SHP77 (cell line): ENCODE measurements at places on chromosomes 6 and 20.
A peak's percentile ranks its signal among the peaks of the same experiment; 100 is the strongest.

DNA sequence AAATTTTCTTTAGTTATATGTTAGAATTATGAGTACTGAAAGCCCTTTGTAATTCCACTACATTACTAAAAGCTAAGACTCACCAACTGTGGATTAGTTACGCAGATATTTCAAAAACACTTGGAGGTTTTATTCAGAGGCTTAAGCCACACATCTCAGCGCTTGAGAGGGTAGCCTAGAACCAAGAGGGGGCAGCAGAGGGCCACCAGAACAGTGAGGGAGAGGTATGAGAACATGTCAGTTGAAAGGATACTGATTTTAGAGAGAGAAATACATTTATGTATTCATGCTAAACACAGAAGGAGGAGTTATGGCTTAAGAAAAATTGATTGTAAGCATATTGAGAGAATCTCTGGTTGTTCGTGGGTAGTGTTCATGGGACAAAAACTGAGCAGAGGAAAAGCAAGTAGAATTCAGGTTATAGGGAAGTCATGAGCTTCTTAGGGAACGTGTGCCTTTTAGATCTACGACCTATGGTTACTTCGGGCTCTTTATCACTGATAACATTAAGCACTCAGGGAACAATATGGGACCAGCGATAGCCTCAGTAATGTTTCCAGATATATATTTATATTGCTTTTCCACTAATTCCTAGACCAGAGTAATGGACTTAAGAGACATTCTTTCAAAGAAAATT lies 20.4 kb upstream of the SERINC1 start:
- DNase-seq: peak; percentile 74

GRCh38 chr6:116471531-116471930 lies 10.4 kb downstream of the CALHM6 start:
- no peak for DNase-seq

- peak; percentile 32 for DNase-seq
Observed at GRCh38 chr6:31681135-31681671, 336 bp upstream of the LY6G5C start.

DNA sequence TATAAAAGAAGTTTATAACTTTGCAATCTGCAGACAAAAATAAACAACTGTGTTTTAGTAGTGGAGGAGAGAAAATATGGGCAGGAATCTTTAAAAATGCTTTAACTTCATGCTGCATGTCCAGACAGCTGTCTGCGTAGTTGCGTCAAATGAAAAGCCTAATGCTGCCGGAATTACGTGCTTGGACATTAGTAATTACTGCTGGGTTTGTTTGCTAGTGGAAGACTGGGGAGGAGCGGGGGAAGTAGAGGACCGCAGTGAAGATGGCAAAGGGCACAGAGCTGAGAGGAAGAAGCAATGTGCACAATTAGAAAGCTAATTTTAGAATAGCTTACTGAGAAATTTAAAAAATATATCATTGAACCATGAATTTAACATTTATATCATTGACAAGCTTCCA lies 2.4 kb downstream of the SNAP25 start:
- peak; percentile 69 for DNase-seq

DNA sequence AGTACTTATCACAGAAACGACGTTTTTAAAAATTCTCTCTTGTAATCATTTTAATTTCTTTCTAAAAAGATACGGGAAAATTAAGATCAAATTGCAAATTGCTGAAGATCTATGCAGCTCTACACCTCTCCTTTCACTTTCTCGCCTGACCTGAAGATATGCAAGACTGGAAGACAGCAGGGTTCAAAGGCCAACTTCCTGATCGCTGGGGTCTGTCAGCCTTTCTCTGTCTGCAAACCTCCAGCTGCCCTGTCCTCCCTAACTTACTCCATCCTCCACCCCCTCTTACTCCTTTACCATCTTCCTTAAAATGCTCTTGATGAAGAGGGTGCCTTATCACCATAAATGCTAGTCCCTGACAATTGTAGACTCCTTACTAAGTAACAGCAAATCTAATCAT lies 63.7 kb downstream of the POPDC3 start:
- no peak for DNase-seq

DNA sequence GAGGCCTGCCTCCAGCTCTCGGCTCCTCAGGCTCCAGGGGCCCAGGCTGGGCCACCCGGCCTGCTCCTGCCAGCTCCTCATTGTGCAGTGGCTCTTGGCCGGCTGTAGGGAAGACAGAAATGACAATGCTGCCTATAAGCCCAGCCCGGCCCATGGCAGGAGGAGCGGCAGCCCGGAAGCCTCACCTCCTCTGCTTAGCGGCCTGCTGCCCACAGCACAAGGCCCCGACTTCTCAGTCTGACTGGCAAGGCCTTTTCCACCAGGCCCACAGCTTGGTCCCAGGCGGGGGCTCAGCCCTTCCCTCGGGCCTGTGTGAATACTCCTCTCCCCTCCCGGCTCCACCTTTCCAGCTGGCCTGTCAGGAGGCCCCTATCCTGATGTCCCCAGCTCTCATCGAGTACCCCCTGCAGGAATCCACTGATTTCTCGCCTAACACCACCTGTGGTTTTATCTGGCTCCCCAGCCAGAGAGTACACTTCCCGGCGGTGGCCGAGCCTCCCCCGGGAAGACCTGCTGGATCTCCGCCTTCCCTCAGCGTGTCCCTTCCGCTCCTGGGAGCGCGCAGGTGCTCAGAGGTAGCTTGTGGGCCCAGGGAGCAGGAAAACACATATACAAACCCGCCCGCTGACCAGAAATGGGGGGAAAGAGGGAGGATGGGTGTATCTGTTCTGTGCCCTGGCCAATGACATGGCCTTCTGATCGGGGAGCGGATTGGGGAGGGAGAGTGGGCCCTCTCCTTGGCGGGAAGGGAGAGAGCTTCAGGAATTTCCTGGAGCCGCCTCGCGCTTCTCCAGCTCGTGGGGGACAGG lies 963 bp downstream of the DDRGK1 start:
- peak; percentile 42 for DNase-seq

DNA sequence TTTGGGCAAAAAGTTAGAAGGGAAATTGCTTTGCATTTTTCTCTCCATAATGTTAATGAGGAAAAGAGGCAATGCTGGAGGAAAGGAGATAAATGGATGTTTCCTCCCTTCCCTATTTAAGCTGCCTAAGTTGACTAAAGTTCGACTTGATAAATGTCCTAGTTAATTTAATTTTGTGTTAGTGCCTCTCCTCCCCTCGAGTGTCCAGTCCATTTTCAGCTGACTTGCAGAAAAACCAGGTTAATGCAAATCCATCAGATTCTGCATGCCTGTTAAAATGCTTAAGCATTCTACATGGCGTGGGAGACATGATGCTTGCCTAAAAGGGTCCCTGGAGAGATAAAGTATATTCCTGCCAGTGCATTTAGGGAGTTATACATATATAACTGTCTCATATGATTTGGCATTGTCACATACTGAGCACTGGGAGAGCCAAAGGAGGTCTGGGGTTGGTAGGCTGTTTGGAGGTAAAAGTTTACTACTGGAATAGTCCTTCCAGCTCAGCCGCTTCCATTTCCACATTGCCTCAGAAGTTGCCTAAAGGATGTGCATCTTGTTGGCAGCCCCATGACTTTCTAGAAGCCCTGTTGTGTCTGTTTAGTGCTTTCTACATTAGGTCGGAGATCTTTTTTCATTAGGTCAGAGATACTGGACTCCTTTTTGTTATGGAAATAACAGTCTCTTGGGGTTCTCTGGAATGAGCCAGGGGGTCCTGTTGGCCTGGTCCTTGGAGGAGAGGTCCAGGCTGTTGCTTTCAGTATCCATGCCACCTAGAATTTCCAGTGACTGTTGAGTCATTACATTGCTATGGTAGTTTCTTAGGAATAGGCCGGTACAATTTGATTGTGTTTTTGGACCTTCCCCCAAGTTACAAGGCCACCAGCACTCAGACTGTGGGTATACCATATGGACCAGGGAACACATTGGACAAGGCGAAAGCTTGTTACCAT lies 30.4 kb downstream of the JARID2 start:
- no peak for DNase-seq

- peak; percentile 16 for DNase-seq
Observed at GRCh38 chr20:43448748-43449535, 8.8 kb upstream of the SRSF6 start.

DNA sequence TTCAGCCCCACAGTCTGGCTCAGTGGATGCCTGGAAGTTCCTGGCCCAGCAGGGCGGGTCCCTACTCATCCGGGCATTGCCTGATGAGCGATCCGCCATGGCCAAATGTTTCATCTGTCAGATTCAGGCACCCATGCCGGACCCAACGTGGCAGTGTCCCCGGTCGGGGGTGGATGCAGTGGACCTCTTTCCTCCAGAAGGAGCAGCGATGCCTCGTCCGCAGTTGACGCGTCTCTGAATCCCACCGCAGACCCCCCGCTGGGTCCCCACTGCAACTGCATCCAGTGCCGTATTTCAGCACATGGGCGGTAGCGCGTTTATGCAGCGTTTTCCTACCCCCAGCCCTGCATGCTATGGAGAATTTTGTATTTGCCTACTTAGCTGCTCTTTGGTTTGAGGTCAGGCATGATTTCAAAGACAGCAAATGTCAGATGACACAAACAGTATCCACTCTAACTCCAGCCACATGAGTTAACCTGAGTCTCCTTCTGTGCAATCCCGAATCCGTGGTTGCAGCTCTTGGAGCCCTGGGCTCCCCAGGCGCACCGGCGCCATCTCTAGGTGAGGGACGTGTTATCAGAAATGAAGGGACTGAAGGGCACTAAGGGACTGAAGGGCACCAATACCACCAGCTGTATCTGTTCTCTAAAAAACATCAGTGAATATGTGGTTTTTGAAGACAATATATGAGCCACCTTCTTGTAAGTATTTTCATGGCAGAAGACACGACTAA lies 72.6 kb upstream of the THBS2 start:
- DNase-seq: no peak

GRCh38 chr20:21615617-21616080 lies 89.8 kb upstream of the PAX1 start:
- DNase-seq: peak; percentile 88

DNA sequence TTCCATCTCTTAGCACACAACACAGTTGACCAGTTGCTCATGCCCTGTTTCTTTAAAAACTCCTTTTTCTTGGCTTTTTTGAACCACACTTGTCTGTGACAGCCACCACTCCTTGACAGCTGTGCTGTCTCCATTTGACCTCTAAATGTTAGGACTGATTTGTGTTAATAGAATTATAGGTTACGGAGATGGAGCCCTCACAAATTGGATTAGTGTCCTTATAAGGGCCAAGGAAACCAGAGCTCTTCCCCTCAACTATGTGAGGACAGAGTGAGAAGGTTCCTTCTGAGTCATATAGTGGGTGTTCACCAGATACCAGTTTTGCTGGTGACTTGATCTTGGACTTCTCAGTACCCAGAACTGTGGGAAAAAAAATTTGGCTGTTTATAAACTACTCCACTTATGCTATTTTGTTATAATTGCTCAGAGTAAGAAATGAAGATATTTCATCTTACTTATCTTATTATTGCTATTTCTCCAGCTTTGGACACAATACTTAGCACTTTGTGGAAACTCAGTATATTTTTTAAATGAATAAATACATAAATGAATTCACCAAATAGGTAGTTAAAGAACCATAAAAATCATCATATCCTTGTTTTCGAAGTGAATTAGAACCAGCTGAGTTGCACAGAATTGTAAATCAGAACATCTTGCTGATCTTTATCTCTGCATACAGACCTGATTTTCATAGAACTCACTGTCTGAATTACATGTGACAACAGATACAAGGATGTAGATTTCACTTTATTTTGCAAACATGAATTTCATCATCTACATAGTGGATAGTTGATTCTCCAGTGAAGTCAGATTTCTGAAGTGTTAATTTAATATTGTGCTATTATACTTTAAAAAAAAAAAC lies 598.5 kb upstream of the IRAK1BP1 start:
- DNase-seq: no peak

DNA sequence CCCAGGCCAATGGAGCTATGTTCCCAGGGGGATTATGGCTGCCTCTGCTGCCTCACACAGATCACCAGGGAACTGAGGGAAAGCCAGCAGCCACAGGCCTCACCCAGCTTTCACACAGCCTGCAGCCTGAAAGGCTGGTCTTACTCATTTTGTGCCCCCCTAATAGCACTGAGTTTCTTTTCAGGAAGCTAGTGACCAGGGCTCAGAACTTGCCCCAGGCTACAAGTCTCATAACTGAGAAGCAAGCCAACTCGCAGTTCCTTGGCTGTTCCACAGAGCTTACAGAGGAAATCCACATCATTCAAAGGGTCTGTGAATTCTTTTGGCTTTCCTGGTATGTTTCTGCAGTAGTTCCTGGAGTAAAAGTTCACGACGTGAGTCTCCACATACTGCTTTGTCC lies 524.8 kb upstream of the GJE1 start:
- no peak for DNase-seq

GRCh38 chr20:43550456-43550855 lies 8.4 kb upstream of the SGK2 start:
- DNase-seq: no peak

GRCh38 chr20:34532756-34533155 lies 16.5 kb downstream of the DYNLRB1 start:
- no peak for DNase-seq

DNA sequence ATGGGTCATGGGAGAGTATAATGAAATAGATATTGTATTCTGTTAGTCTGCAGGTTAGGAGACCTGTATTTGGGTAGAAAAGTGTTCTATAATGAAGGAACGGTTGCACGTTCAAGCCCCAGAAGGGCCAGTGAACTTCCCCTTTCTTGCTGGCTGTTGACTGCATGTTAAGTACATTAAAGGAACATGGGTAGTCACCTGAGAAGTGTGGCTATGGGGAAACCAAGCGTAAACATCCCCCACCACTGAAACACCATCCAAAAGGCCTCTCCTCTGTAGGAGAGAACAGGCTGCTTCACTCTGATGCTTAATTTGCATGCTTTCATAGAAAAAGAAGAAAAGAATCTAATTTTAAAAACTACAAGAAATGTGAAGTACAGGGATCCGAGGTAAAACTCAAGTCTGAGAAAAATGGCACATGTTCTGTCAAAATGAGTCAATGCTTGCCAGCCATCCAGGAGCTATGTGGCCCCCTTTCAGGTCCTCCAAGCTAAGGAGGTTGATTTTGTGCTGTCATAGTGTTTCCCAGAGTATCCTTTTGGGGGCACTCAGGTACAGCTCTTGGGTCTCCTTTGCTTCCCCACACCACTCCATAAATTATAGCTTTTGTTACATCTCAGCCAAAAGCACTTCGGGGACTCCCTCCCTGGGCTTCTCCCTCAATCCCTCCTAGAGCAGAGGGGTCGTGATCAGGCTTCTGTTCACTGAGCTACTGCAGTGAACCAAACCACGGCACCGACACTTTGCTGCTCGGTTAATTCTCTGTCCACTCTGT lies 283.7 kb upstream of the AGPAT4 start:
- no peak for DNase-seq

DNA sequence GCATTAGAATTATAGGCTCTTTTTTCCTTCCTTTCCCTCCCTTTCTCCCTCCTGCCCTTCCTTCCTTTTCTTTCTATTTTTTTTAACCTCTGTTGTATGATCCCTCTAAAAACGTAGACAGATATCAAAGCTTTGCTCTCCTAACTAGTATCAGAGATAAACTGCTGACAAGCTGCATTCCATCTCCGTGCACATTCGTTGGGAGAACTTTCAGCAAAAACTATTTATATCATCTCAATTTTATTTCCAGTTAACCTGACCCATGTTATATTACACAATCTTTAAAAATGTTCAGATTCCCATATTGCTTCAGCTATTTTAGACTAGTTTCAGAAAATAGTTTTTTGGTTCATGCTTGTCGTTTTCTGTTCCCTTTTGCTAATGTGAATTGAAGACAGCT lies 47.3 kb downstream of the RNF217 start:
- no peak for DNase-seq

- DNase-seq: no peak
Observed at GRCh38 chr6:116047173-116047933, 13.3 kb downstream of the FRK start.
